CD4-positive, alpha-beta T cell (primary cell): ENCODE measurements at places on chromosomes 12 and 14.
A peak's percentile ranks its signal among the peaks of the same experiment; 100 is the strongest.

- no peak for DNase-seq
Measured at GRCh38 chr14:33275879-33276278, 337.2 kb downstream of the NPAS3 start.

GRCh38 chr12:19654650-19655376 is 215.5 kb downstream of the AEBP2 start:
- DNase-seq: no peak

DNA sequence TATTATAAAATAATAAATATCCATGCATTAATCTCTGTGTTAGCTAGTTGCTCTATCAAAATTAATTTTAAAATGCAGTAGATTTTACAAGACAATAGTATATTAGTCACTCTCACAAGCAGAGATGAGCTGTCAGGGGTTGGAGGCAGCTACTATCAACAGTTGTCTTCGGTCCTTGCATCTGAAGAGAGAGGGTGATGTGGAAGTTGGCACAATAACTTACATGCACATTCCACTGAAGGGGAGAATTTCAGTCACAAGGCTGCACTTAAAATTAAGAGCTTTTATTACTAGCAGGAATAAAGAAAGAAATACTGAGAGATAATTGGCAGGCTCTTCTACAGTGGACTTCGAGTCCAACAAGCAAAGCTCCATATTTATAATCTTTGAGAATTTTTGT is 166.9 kb upstream of the DCN start:
- no peak for DNase-seq

GRCh38 chr14:31716208-31716607 is 155.0 kb downstream of the NUBPL start:
- no peak for DNase-seq

- no peak for DNase-seq
Measured at GRCh38 chr12:112964915-112965314, 13.4 kb upstream of the OAS2 start.

DNA sequence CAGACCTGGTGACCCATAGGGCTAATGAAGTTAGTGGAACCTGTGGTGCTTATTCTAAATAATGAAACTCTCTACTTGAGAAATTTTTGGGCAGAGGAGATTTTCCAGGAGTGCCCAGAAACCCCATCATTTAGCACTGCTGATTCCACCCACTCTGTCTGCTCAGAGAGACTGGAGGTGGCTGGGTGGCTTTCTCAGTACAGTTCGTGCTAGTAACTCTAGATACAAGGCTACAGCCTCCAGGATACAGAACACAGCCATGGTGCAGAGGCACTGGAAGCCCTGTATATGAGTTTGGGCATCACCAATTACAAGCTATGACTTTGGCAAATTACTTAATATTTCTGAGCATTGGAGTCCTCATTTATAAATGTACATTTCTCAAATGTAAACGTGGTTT is 32.4 kb downstream of the CCDC177 start:
- no peak for DNase-seq

GRCh38 chr12:108840605-108841332 is 16.6 kb downstream of the SSH1 start:
- DNase-seq: no peak

DNA sequence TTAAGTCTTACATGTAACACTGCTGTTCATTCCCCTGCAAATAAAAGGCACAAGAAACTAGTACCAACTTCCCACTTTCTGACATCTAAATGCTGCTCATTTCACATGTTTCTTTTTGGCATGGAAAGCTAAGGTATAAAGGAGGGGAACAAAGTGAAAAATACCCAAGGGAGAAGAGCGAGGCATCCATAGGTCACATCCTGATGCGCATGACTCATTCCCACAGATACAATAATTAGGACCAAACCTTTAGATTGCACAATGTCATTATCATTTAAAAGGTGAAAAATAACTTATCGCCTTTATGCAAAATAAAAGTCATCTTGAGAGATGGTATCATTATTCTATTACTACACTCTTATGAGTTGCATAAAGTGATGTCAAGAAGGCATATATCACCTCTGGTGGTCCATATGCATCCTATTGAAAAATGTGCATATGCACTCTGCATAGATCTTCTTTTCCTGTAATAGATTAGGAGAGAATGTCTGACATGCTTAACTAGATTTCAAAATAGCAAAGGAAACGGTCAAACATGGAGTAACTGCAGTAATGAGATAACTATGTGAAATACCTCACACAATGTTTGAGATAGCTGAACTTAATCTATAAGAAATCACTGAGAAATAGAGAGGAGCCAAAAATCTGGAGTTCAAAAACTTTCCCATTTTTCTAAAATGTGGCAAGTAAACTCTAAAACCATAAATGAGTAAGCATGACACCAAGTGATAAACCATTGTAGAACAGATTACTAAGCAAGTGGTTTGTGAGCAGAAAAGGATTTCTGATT is 382.5 kb upstream of the TMTC1 start:
- DNase-seq: no peak

- peak; percentile 27 for DNase-seq
Measured at GRCh38 chr12:11540615-11541310, 108.7 kb upstream of the ETV6 start.

- DNase-seq: no peak
Measured at GRCh38 chr14:94109915-94110250, 653 bp upstream of the IFI27 start.

DNA sequence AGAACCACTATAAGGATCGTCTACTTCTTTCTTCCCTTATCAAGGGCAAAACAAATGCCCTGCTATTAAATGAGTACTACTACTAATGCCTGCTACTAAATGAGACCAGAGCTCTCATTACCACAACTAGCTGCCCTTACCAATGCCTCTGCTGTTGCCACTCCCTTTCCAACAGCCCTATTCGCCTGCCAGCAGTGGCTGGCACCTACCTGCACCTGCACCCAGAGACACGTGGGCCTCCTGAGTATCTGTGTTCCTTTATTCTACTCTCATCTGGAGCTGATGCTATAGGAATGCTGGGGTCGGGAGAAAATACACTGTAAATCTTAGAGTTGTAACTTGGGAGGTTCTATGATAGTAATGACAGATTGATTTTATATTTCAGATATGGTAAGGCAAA is 174.7 kb downstream of the SLC2A13 start:
- no peak for DNase-seq

- DNase-seq: no peak
Measured at GRCh38 chr12:53094394-53094787, 3.1 kb upstream of the IGFBP6 start.

- DNase-seq: no peak
Measured at GRCh38 chr12:95191060-95191696, 26.1 kb downstream of the FGD6 start.

GRCh38 chr12:106267535-106267934 is 19.7 kb upstream of the CKAP4 start:
- DNase-seq: no peak

DNA sequence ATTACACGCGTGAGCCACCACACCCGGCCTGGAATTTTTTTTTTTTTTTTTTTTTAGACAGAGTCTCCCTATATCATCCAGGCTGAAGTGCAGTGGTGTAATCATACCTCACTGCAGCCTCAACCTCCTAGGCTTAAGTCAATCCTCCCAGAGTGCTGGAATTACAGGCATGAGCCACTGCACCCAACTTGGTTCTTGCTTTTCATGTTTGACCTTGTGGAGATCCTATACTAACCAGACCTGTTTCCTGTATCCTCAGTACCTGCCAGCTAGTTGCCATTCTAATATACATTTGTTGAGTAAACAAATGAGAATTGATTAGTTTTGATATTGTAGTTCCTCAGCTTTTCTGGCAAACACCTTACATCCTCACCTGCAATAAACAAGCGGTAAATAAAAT is 3.2 kb upstream of the VSIG10 start:
- no peak for DNase-seq

DNA sequence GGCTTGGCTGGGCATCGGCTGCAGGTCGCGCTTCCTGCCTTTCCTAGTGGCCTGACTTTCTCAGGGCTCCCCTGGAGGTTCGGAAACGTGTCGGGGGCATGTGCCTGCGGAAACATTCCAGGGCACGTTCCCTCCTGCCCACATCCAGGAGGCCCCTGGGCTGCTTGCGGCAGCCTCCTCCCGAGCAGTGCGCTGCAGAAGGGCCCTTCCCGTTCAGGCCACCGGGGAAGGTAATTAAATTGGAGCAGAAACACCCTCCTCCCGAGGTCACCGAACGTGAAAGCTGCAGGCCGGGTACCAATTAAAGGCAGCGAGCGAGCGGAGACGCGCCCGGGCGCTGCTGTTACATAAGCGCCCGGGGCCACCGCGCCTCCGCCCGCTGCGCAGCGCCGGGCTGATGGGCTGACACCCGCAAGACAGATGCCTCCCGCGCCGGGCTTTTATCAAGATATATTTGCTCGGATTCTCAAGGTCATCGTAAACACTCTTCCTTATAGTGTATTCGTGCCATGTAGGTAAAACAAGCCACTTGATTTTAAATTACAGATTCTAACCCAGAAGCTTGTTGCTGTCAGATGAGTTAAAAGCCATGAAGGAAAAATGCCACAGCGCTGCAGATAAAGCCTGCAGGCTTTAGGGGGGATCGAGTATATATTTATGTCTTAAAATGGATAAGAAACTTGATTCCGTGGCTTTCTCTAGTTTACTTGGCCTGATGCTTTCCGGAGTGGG is 31.4 kb downstream of the SSPN start:
- DNase-seq: no peak

GRCh38 chr12:2692080-2692479 is 102.7 kb upstream of the FKBP4 start:
- DNase-seq: no peak

DNA sequence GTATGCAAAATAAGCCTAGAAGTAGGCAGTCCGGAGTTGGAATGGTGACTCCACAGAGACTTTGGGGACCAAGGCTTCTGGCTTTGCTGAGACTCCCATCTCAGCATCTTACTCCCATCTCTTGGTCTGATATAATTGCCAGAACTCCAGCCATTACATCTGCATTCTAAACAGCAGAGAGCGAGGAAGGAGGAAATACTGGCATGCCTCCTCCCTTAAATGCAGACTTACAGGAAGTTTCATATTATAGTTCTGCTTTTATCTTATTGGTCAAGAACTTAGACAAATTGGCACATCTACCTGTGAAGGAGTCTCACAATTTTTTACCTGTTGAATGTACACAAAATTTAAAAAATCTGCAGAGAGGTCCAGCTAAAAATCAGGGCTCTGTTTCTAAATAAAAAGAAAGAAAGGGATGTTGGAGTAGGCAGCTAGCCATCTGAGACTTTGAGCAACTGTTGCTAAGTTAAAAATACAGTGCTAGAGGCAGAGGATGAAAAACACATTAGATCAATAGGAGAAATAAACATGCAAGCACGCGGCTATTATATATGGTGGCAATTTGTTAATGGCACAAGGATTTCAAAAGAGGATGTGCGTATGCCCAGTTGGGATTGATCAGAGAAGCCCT is 209.9 kb upstream of the HMGA2 start:
- no peak for DNase-seq
